Progenitor cell of endocrine pancreas (in vitro differentiated cells): ENCODE measurements at places on chromosomes 3 and 15. TPM values are rescaled to one million over a fixed set of nuclear protein-coding genes. Genes with fewer than 3 reads are reported as not detected.

DNA sequence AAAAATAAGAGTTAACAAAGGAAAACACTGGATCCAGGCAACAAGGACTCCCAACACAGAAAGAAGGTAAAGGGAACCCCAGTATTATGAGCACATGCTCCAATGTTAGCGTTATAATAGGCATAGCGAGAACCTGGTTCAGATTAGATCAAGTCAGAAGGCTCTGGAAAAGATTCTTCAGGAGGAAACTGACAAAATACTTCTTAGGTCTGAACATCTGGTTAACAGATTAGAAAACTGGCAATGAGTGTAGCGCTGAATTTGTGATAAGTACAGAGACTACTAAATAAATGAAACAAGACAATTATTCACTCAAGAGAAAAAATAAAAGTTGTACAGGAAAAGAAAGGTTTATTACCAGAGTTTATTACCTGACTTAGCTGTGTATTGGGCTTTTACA lies 146.1 kb downstream of the DPH6 start:
- H3K4me3 ChIP-seq = no peak overlapping the region
- no peak for DNase-seq
- peaks cover 2% of the 10 kb centered on the region for H3K36me3 ChIP-seq
- H3K27ac ChIP-seq = no peak overlapping the region

The NOX5 gene
- not detected in 2 replicates for total RNA-seq

The SYNPR gene
- 13.2 and 13.3 TPM in 2 replicates for total RNA-seq

The PHLDB2 gene
- 58.3 and 59.1 TPM in 2 replicates for total RNA-seq

The PROS1 gene
- total RNA-seq = 9.4 and 12.4 TPM in 2 replicates

The VIPR1 gene
- total RNA-seq = 5.8 and 6.8 TPM in 2 replicates

DNA sequence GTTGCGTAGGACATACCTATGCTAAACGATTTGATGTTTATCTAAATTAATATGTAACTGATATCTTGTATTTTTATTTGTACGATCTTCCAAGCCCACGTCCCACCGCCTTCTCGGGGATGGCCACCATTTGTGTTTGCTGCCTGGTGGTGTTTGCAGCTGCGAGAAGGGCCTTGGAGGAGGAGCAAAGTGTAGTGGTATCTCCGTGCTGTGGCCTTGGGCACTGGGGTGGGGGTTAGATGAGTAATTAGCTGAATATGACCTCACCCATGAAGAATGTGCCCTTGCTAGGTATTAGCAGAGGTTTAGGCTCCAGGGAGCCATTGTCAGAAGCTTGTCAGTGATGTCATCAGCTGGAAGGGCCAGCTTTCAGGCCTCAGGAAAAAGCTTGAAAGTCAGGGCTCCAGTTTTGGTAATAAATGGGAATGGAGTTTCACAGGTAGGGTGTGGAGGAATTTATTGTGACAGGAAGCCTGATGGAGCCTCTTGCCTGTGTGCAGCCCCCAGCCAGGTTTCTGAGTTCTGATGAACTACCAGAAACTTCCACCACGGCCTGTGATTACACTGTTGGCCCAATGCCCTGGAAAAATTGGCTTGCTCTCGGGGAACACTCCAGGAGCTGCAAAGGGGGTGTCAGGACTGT lies 41.0 kb downstream of the FLNB start:
- H3K27me3 ChIP-seq = no peaks in the 10 kb centered on the region
- peaks cover 45% of the 10 kb centered on the region for H3K4me1 ChIP-seq
- peak overlapping the region; percentile 40 for H3K4me3 ChIP-seq
- H3K36me3 ChIP-seq = peaks cover 3% of the 10 kb centered on the region

- peaks cover 12% of the 10 kb centered on the region for H3K4me1 ChIP-seq
- no peak for DNase-seq
- H3K4me3 ChIP-seq = no peak overlapping the region
- no peaks in the 10 kb centered on the region for H3K36me3 ChIP-seq
These were observed 52.9 kb upstream of the BCL6 start for GRCh38 chr3:187798126-187798525.

DNA sequence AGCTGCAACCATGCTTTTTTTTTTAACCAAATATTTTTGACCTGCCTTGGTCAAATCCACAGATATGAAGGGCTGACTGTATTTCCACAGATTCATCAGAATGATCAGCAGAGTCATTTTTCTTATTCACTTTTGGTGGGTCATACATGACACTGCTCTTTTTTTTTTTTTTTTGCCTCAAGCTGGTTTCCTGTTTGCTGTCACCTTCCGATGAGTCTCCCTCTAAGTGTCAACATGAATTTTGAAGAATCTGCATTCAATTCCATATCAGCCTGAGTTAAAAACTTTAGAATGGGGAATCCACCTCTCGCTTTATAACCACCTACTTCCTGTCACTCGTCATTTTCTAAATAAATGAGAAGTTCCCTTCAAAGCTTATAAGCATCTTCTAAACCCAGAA lies 2.2 kb upstream of the SLC12A8 start:
- H3K27ac ChIP-seq = no peak overlapping the region
- H3K4me3 ChIP-seq = no peak overlapping the region
- H3K4me1 ChIP-seq = peaks cover 15% of the 10 kb centered on the region
- DNase-seq = no peak

DNA sequence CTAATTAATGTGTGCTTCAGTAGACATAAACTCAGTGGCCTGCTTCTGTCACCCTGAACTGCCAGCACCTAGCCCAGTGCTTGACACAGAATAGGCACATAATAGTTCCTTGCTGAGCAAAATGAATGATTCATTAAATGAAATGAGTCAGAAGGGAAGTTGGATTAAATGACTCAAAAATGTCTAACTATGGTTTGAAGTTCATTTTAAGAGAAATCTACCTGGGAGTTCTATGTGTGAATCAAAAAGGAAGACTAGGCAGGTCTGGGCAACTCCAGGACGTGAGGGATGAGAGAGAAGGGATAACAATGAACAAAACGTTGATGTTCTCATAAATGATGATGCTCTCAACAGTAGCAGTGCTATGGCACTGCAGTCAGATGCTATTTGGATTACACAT lies 175.0 kb downstream of the CFAP20DC start:
- no peak overlapping the region for H3K27ac ChIP-seq
- no peaks in the 10 kb centered on the region for H3K36me3 ChIP-seq
- no peak for DNase-seq
- no peaks in the 10 kb centered on the region for H3K27me3 ChIP-seq

The C3orf49 gene
- total RNA-seq = not detected in 2 replicates

DNA sequence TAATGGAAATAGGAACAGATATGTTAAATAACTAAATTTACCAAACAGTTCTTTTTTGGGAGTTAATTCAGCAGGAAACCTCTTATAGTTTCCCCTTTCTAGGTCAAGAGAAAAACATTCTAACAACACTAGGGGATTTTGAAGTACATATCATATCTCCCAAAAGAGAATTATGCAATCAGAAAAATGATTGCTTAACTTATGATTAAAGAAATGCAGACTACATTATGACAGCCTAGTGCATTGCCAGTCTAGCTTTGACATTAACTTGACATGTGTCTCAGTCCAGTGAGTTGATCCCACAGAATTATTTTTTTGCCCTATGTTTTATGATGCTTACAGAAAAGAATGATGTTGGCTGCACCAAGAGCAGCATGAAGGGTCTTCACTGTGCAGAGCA lies 31.7 kb upstream of the NPHP3 start:
- no peaks in the 10 kb centered on the region for H3K36me3 ChIP-seq
- no peak overlapping the region for H3K27ac ChIP-seq
- H3K27me3 ChIP-seq = no peaks in the 10 kb centered on the region

The NTRK3 gene
- not detected in 2 replicates for total RNA-seq

DNA sequence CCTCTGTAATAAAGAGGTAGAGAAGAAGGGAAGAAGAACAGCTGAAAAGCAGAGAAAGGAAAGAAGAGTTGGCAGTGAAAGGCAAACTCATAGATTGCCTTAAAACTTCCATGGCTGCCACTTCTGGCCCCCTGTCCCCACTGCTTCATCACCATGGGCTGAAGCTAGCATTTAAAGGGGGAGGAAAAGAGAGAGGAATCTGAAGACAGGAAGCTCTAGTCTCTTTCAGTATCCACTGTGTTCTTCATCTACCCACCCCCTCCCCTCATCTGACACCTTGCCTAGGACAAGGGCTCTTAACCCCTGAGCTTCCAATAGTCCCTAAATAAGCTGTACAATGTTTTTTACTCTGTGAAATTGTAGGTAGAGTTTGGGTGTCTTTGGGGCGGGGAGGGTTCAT lies 60.6 kb downstream of the ALCAM start:
- no peak overlapping the region for H3K4me3 ChIP-seq
- peaks cover 18% of the 10 kb centered on the region for H3K4me1 ChIP-seq
- peak overlapping the region; percentile 89 for H3K27ac ChIP-seq
- no peak for DNase-seq
- no peaks in the 10 kb centered on the region for H3K36me3 ChIP-seq

DNA sequence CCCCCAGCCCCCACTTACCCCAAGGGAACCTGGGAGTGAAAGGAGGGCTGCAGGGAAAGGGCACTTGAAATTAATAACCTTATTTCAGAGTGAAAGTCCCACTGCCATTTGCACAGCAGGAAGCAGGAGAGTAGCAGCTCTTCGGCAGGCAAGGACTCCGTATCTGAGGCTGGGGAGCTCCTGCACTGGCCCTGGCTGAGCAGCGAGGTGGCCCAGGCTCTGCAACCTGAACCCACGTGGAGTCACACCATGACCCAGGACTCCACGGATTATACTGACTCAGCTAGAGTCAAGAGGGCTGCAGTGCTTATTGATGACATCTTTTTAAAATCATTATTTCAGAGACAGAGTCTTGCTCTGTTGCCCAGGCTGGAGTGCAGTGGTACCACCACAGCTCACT lies 214.5 kb downstream of the XXYLT1 start:
- no peaks in the 10 kb centered on the region for H3K4me1 ChIP-seq
- no peak for DNase-seq
- no peaks in the 10 kb centered on the region for H3K36me3 ChIP-seq
- H3K4me3 ChIP-seq = no peak overlapping the region

DNA sequence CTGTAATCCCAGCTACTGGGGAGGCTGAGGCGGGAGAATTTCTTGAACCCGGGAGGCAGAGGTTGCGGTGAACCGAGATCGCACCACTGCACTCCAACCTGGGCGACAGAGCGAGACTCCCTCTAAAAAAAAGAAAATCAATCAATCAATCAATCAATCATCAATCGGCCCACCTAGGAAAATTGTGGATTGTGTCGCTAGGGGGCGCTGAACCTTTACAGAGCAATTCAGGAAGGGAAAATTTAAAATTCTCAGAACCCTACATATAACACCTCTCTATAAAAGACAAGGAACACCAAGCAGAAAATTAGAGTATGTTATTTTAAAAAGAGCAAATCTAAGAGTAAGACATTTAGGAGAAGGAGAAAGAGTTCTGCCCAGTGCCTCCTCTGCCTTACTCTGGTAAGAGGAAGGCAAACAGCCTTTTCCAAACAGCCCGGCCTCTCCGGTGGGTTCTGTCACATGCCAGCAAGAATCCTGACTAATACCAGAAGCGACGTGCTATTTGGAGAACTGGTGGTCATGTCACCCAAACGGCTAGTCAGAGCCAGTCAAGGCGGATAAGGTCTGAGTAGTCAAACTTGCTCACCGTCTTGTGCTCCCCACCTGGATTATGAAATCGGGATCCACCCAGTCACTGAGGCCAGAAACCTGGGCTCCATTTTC lies 22.3 kb upstream of the SMCO1 start:
- peaks cover 3% of the 10 kb centered on the region for H3K27me3 ChIP-seq
- no peak overlapping the region for H3K27ac ChIP-seq
- no peak for DNase-seq
- no peaks in the 10 kb centered on the region for H3K4me1 ChIP-seq

DNA sequence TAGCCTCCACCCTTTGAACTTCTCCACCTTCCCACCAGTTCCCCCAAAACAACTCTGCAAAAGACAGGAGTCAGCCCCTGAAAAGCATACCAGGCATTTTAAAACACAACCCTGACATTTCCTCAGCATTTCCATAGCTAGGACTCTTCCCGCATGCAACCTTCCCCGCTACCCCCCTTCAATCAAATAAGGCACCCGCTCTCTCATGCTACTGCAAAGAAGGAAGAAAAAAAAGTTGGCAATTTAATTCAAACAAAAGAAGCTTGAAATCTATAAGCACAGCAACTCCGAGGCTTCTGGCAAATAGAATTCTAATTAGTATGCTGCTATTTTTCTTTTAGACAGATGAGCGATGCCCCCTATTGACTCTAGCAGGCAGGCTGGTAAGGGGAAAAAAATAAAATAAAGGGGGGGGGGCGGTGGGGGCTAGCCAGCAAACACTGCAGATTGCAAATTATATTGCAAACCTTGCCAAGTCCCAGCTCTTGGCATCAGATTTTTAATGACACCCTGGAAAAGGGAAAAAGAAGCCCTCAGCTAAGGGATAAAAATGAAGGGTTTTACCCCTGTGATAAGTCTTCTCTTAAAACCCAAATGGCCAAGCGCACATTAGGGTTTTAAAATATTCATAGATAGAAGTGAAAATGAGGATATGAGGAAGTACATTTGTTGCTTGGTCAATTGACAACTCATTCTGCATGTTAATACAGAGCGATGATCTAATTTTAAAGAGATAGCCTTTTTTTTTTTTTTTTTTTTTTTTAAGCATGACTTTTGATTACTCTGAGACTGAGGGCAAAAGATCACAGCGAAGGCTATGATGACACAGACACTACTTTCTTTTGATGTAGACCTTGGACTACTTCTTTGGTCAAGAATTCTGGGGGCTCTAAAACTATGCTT lies 255.2 kb downstream of the NR2F2 start:
- H3K27me3 ChIP-seq = peaks cover 61% of the 10 kb centered on the region
- no peak overlapping the region for H3K4me3 ChIP-seq
- DNase-seq = no peak

GRCh38 chr3:152738656-152739055 lies 96.3 kb upstream of the P2RY1 start:
- H3K27ac ChIP-seq = no peak overlapping the region
- H3K27me3 ChIP-seq = no peaks in the 10 kb centered on the region
- no peaks in the 10 kb centered on the region for H3K4me1 ChIP-seq
- H3K36me3 ChIP-seq = no peaks in the 10 kb centered on the region
- DNase-seq = no peak
- no peak overlapping the region for H3K4me3 ChIP-seq

The GOLGA6L10 gene
- total RNA-seq = 8.7 and 9.5 TPM in 2 replicates

DNA sequence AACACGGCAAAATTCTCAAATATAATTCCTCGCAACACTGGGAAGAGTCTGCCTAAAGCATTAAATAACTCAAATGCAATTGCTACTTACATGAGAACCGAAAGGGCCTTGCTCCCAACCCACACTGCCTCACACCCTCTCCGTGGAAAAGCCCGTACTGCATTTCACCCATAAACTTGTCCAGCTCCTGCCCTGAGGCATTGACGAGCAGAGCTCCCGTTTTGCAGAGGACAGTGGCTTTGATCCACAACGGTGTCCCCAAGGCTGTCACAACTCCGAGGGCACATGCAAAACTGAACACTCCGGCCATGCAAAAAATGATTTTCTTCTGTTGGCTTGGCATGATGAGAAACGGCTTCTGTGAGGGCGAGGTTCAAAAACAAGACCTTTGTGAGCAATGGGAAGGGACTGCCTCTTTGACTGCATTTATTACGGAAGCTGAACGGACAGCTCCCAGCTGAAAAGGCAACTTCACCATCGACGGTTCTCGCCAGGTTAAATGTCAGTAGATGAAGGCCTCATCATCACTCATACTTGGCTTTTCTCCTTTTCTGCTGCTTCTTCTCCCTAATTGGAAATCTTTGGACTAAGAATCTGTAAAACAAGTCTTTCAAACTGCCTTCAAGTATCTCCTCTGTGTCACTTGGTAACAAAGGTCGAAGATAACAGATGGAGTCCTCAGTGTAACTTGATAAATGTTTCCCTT lies at the start of gene CLRN1:
CLRN1 (minus strand) TSS at position 362 of the 706 bp plus-strand sequence; CDS start at position 343, 19 bp downstream.
- H3K27ac ChIP-seq = no peak within 1 kb of the TSS
- H3K4me3 ChIP-seq = no peak within 1 kb of the TSS
- DNase-seq = no peak

The ACTRT3 gene
- 2.1 and 2.6 TPM in 2 replicates for total RNA-seq
